ENCODE measurements at places on chromosomes 3 and 15.

- DNase-seq, result peak; percentile 83
Measured at GRCh38 chr3:175951047-175951694, 1092.0 kb downstream of the NAALADL2 start.

DNA sequence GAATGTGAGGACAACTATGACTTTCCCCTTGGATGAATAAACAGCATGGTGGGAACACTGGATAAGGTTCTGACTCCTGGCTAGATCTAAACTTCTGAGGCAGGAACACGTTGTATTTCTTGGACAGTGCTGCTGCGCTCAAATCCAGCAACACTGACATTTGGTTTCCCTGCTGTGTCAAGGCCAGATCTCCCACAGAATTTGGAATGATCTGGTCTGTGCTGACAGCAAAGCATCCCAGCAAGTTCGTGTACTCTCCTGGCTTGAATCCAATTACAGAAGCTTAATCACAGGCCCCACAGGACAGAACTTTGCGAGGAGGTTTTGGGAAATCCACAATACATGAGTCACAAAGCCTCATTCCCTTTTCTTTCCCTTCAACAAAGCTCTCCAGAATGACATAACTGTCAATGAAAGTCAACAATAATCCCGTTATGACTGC, 92.5 kb downstream of the ADAMTS9 start:
- DNase-seq, result peak; percentile 66

DNA sequence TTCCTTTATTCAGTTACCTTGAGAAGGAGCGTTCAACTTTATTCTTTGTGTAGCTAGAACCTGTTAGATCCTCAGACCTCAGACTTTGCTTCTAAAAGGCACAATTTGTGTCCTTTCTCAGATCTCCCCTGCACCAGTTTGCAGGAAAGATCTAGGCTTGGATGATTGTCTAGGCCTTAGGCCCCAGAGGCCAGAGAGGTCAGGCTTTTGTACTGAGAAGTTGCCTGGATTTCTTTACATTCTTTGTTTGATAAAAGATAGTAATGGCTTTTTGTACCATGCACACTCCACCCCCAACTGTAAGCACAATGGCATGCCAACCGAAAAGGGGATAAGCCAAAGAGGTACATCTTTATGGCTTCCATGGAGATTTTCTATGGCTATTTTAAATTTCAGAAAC, 719.6 kb upstream of the NR2F2 start:
- DNase-seq, result no peak

- peak; percentile 99 for DNase-seq
Measured at GRCh38 chr15:70097321-70098152, at the start of gene TLE3. Gene TLE3, minus strand, starts transcription at chr15:70097917. Its CDS starts 1,119 bp downstream, at chr15:70096798.

- no peak for DNase-seq
Measured at GRCh38 chr3:8743911-8744310, 10.3 kb downstream of the CAV3 start.

DNA sequence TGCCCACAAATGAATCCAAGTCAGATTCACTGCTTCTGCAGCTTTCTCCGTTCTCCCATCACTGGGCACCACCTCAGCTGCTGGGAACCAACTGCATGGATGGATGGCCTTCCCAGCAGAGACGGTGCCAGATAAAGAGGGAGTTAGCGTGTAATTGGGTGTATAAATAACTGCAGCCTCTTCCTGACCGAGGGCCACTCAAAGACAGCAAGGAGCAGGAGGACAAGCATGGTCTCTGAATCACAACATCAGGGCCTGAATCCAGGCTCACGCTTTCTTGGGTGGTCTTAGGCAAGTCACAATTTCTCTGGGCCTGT, 31.7 kb downstream of the TSPAN3 start:
- DNase-seq, result no peak

Data from umbilical cord (tissue), 2 donors.